ENCODE measurements at places on chromosomes 12 and 14.

DNA sequence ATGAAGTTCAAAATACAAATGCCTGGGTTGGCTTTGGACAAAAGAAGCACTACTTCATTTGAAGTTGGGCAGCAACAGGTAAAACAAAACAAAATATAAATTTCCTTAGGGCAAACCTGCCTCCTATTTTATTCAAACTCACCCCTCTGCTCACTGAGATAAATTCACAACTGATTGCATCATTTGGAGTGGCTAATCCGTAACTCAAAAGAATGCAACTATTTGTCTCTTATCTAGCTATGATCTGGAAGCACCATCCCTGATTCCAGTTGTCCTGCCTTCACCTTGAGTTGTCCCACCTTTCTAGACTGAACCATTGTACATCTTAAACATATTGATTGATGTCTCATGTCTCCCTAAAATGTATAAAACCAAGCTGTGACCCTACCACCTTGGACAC lies 145.0 kb downstream of the CCER1 start:
- DNase-seq, result no peak

DNA sequence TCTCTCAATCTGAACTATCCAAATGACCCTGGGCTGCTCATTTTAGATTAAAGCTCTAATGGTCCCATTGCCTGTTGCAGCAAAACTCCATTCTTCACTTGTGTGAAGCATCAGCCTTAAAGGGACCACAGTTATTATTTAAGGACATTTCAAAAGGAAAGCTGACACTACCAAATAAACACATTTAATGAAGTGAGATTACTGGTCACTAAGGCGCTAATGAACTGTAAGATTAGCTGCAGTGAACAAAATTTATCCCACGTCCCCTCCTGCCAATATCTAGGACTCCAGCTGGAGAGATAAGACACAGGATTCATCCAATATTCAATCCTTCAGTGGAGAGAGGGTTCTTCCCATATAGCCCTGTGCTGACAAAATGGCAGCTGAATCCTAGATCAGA lies 1029.2 kb upstream of the SEL1L start:
- DNase-seq, result no peak

- DNase-seq, result no peak
These were observed 10.0 kb downstream of the TMCC3 start for GRCh38 chr12:94640134-94640928.

- DNase-seq, result no peak
These were observed 767.7 kb downstream of the DIO2 start for GRCh38 chr14:79443602-79444001.

DNA sequence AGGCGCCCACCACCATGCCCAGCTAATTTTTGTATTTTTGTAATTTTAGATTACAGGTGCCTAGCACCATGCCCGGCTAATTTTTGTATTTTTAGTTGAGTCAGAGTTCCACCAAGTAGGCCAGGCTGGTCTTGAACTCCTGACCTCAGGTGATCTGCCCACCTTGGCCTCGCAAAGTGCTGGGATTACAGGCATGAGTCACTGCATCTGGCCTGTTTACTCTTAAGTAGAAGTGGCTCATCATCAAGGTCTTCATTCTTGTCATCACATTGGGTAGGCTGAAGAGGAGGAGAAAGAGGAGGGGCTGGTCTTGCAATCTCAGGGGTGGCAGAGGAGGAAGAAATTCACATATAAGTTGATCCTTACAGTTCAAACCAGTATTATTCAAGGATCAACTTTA lies 152.4 kb upstream of the ATP2B1 start:
- DNase-seq, result no peak

DNA sequence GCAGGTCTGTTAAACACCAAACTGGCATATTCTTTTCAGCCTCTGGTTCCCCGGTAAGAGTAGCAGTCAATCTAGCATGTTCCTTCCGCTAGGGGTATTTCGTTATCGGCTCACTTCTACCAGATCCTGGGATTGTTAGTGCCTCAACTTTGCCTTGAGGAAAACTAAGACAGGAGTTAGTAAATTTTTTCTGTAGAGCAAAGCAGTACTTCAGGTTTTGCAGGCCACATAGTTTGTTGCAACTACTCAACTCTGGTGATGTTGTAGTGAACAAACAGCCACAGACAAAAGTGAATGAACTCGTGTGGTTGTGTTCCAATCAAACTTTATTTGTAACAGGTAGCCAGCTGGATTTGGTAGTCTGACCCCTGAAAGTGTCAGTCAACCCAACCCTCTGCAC lies 6.3 kb upstream of the CDH24 start:
- no peak for DNase-seq

DNA sequence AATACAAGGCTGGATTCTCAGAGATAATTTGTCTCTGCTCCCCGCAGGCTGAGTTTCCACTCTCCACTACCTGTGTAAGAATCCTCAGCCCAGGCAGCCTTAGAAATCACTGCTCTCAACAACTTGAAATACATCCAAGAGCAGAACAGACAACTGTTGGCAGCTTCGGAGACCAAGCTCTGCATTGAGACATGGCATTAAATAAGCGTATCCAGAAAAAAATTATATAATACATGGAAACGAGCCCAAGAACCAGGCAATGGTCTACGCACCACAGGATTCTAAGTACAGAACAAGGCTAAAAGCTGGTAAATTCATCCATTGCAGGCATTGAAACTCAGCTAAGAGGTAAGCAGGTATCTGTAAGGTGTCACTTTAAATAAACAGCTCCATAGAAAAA lies 165.5 kb upstream of the DIO3 start:
- DNase-seq, result no peak

DNA sequence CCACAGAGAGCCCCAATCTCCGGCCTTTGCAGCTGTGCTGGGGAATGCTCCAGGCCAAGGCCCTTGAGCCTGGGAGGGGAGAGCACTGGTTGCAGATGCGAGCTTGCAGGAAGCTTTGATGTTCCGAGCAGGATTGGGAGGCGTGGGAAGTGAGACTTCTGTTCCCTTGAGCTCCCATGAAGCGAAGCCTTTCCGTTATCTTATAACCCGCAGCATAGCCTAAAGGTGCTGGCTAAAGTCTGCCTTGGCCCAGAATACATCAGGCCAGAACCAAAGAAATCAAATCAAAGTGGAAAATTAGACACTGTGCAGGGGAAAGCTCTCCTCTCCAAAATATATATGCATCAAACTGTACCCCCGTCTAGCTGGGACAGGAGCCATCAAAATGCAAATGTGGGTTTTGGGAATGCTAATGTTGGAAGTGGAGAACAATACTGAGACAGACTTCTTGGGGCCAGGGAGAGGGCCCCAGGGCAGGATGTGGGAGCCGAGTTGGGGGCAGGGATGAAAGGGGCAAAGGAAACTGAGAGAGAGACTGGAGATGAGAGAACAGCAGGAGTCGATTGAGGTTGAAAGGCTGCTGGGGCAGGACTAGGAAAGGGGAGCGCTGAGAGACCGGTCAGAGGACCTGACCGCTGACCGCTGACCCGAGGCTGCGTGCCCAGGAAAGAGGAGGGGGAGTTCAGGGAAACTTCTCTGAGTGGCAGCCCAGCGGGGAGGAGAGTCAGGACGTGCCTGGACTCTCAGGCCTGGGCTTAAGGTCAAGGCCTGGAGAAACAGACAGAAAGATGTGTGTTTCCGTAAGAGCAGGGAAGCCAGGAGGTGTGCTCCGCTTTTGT lies 152.2 kb upstream of the PARP11 start:
- no peak for DNase-seq

GRCh38 chr12:111121840-111122239 lies 201.5 kb upstream of the MYL2 start:
- no peak for DNase-seq

- no peak for DNase-seq
These were observed 22.9 kb downstream of the NDUFA12 start for GRCh38 chr12:94980577-94980976.

- peak; percentile 5 for DNase-seq
These were observed 1.3 kb upstream of the ARHGAP5 start for GRCh38 chr14:32075672-32076277.

DNA sequence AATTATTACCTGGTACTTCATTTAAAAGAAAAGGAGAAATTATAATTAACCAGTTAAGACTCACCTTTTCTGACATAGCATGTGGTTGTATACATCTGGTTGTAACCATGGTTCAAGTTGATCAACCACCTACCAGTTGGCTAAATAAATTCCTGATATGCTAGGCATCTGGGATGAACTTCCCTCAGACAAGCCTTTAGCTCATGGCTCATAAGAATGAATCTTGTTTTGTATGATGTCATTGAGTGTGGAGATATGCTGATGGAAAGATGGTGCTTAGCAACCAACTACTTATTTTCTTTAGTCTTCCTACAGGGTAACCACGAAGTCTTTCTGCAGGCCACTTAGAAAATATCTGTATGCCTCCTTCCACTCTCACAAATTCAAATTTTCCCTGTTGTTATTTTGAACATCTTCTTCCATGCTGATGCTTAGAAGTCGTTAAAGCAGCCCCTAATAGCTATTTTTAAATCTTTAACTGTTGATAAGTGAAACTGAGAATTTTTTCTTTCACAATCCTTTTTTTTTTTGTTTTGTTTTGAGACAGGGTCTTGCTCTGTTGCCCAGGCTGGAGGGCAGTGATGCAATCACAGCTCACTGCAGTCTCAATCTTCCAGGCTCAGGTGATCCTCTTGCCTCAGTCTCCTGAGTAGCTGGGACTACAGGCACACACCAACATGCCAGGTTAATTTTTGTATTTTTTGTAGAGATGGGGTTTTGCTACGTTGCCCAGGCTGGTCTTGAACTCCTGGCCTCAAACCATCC lies 51.9 kb upstream of the PTHLH start:
- DNase-seq, result no peak

GRCh38 chr14:31292937-31293616 lies 85.5 kb upstream of the HECTD1 start:
- no peak for DNase-seq

GRCh38 chr12:68189821-68190242 lies 30.3 kb upstream of the IFNG start:
- no peak for DNase-seq

GRCh38 chr12:101018540-101018939 lies 191.5 kb downstream of the SLC5A8 start:
- DNase-seq, result no peak

DNA sequence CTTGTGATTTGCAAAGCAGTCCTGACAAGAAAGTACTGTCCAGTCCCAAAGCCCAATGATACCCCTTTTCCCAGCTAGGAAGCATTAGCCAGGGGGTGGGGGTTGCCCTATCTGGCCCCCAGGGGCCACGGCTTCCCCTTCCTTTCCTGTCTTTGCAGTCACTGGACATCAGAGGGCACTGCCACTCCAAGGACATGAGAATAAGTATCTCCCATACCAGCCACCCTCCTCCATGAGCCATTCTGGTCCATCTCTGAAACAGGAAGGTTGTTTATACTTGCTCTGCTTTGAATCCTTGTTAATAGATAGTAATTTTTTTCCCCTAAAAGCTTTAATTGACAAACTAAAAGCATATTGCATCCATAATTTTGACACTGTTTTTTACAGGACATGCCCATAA lies 29.7 kb downstream of the RBM19 start:
- no peak for DNase-seq

DNA sequence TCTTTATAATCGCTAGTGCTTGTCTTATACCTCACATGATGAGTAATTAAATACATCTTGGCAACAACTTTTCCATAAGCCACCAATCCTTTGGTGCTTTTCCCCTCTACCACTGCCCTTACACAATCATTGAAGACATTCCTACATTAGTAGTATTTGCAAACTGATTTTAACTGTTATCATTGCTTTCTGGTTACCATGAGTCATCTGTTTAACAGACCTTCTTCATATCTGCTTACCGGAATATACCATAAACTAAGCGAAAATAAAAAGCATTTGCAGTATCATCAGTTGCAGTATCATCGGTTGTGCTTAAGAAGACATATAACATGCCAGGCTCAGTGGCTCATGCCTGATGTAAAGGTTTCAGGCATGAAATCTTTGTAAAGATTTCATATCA lies 54.8 kb upstream of the PLEKHA5 start:
- DNase-seq, result no peak

- DNase-seq, result no peak
These were observed 36.2 kb downstream of the DLK1 start for GRCh38 chr14:100762901-100763300.

GRCh38 chr12:106138357-106138632 lies 459 bp downstream of the NUAK1 start:
- no peak for DNase-seq

- DNase-seq, result no peak
These were observed 975.2 kb upstream of the NOVA1 start for GRCh38 chr14:27573018-27573417.

DNA sequence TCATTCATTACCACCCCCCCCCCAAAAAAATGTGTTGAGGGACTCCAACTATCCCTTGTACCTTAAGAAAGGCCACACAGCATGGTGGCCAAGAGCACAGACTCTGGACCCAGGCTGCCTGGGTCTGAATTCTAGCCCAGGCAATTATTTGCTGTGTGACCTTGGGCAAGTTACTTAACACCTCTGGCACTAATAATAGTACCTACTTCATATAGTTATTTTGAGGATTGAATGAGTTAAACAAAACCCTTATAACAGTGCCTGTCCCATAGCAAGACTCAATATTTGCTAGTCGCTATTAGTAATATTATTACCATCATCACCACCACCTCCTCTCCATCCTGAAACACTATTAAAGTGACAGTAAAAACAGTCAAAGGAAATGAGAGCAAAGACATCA lies 37.2 kb downstream of the NT5DC3 start:
- DNase-seq, result no peak

DNA sequence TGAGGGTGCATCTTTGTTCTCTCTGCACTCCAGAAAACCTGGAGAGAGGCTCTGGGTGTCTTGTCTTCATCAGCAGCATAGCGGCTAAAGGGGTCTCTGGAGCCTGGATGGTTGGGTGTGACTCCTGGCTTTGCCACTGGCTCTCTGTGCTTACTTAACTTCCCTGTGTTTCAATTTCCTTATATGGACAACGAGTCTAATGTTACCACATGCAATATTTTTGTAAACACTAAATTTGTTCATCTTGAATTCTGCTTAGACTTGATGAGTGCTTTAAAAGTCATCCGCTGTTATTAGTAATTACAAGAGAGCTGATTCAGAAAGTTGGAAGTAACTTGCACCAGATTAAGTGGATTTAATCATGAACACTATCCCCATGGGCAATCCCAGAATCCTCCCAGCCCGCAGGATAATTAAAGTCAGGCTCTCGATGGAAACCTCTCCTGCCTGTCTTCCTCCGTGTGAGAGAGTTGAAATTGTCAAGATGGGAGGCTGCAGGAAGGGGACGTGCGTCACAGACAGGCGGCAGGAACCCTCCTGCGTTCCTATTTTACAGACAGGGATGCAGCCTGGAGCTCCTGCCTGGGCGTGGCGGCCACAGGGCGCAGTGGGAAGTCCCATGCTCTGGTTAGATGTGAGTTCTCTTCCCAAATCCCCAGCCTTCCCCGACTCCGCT lies 201.2 kb downstream of the TTC8 start:
- no peak for DNase-seq

DNA sequence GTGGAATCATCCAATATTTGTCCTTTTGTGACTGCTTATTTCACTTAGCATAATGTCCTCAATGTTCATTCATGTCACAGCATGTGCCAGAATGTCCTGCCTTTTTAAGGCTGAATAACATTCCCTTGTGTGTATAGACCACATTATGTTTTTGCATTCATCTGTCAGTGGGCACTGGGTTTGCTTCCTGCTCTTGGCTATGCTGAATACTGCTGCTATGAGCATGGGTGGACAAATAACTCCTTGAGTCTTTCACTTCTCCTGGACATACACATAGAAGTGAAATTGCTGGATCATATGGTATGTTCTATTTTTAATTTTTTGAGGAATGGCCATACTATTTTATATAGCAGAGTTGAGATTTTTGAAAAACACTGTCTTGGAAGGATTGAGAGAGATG lies 46.9 kb downstream of the GPR68 start:
- no peak for DNase-seq

GRCh38 chr14:20668969-20669368 lies 15.4 kb upstream of the RNASE4 start:
- no peak for DNase-seq

- DNase-seq, result no peak
These were observed 91.2 kb downstream of the RGS6 start for GRCh38 chr14:72023128-72024042.

Data from stimulated activated CD8-positive, alpha-beta memory T cell treated with anti-CD3 and anti-CD28 coated beads, Interleukin-7, amount 100 ng/mL, for 1 hour (primary cell).